Prostate gland (tissue), 2 donors: ENCODE measurements at places on chromosomes 2 and 18. TPM values are rescaled to one million over a fixed set of nuclear protein-coding genes. Genes with fewer than 3 reads are reported as not detected.

GRCh38 chr2:38590053-38590452, 12.7 kb downstream of the HNRNPLL start:
- H3K27me3 ChIP-seq: no peaks in the 10 kb centered on the region
- no peak overlapping the region for H3K4me3 ChIP-seq
- no peaks in the 10 kb centered on the region for H3K36me3 ChIP-seq
- no peaks in the 10 kb centered on the region for H3K4me1 ChIP-seq

DNA sequence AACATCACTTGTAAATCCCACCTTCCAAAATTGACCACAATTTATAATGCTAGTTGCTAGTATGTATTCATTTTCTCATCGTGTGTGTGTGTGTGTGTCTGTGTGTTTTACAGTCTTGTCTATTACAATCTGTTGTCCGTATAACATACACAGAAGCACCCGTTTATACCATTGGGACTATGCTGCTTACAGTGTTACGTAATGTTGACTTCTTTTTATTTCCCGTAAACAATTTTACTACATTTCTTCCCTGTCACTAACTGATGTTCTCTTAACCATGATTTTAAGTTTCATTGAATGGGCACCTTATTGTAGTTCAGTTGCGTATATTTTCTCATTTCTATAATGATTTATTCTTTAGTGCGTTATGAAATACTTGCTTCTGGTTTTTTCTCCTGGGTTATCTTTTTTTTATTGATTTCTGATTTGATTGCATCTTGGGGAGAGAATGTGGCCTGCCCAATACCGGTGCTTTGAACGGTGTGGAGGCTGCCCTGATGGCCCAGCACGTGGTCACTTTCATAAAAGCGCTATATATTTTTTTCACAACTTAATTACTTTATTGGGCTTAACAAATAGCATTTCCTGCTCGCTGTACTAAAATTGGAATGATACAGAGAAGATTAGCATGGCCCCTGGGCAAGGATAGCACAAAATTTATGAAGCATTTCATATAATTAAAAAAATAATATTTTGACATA, 14.5 kb upstream of the ASB1 start:
- H3K4me1 ChIP-seq: no peaks in the 10 kb centered on the region
- H3K36me3 ChIP-seq: no peaks in the 10 kb centered on the region
- H3K27me3 ChIP-seq: no peaks in the 10 kb centered on the region
- DNase-seq: no peak
- no peak overlapping the region for H3K27ac ChIP-seq

- no peaks in the 10 kb centered on the region for H3K36me3 ChIP-seq
- H3K27ac ChIP-seq: no peak overlapping the region
- H3K27me3 ChIP-seq: no peaks in the 10 kb centered on the region
- no peaks in the 10 kb centered on the region for H3K4me1 ChIP-seq
- DNase-seq: no peak
Measured at GRCh38 chr2:205696331-205696926, 14.1 kb downstream of the NRP2 start.

GRCh38 chr2:240297256-240298116, 138.0 kb upstream of the GPC1 start:
- no peaks in the 10 kb centered on the region for H3K4me1 ChIP-seq
- no peaks in the 10 kb centered on the region for H3K36me3 ChIP-seq
- DNase-seq: no peak
- no peaks in the 10 kb centered on the region for H3K27me3 ChIP-seq

- H3K4me3 ChIP-seq: no peak overlapping the region
- no peaks in the 10 kb centered on the region for H3K4me1 ChIP-seq
- H3K27me3 ChIP-seq: no peaks in the 10 kb centered on the region
- no peak overlapping the region for H3K27ac ChIP-seq
Measured at GRCh38 chr2:160299540-160299939, 99.5 kb upstream of the ITGB6 start.

DNA sequence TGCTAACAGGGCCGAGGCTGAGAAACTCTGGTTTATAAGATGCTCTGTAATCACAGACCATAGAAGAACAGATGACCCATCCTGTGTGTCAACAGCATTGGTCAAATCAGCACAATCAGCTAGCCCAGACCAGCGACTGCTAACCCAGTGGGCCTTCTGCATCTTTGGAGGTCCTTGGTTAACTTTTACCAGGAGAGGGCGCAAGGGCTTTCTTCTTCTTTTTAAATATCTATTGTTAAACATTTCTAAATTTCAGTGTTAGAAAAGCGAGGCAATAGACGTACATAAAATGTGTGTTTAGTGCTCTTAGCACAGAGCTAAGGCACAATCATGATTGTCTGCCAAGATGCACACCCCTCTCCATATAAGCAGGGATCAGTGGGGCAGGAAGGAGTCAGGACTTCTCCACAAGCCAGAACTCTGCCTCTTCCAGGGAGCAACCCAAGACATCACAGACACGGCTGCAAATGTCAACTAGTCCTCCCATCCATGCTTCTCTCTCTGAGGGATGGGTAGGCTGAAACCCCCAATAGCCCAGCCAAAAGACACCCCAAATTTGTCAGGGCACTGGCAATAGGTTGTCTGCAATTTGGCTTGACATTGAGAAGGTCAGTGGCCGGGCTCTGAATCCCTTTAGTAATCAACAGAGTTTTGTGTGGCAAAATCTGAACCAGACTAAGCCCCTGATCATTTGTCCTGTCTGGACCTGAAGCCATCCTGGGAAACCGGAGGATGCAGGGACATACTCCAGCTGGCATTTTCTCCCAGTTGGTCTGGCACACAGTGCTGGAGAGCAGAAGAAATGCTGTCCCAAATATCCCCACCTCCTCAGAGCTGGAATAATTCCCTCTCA, 188.2 kb downstream of the BCL2 start:
- no peaks in the 10 kb centered on the region for H3K36me3 ChIP-seq
- no peak overlapping the region for H3K4me3 ChIP-seq
- peaks cover 12% of the 10 kb centered on the region for H3K4me1 ChIP-seq
- peak; percentile 68 for DNase-seq
- H3K27ac ChIP-seq: peak overlapping the region; percentile 42
- H3K27me3 ChIP-seq: no peaks in the 10 kb centered on the region

The MTERF4 gene
- total RNA-seq: 98.5 TPM

DNA sequence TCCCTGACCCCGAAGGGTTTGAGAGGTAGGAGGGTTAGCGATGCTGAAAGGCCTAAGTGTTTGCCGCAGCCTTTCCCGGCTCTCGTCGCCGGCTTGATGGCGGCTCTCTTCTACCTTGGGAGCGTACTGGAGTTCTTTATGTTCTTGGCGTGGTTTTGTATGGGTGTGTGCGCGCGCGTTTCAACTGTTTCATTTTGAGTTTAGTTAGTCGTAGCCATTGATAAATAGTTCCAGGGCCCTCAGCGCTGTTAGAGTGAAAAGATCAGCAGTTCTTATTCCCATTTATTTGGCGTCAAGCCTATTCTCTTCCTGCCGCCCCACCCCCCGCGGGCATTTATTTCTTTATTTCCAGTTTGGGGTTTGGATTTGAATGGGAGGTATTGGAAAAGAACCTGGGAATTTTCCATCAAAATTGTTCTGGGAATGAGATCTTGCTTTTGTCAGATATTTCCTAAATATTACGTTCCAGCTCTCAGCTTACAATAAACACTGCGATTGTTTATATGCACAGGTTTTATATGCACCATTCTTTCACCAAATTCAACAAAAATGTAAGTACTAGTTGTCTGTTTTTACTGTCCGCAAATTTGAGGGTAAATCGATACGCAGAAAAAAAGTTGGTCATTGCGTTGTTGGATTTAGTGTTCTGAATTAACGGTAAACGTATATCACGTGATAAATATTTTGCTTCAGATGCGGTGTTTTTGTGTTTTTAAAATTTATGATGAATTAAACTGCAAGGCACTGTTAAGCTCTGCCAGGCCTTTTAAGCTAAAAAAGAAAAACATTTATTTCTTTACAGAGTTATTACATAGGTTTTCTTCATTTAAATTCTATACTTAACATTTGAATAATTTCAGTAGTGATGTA, 954 bp downstream of the CCNT2 start:
- H3K4me3 ChIP-seq: peak overlapping the region; percentile 90
- no peaks in the 10 kb centered on the region for H3K36me3 ChIP-seq
- peaks cover 16% of the 10 kb centered on the region for H3K4me1 ChIP-seq
- DNase-seq: peak; percentile 18
- no peaks in the 10 kb centered on the region for H3K27me3 ChIP-seq

DNA sequence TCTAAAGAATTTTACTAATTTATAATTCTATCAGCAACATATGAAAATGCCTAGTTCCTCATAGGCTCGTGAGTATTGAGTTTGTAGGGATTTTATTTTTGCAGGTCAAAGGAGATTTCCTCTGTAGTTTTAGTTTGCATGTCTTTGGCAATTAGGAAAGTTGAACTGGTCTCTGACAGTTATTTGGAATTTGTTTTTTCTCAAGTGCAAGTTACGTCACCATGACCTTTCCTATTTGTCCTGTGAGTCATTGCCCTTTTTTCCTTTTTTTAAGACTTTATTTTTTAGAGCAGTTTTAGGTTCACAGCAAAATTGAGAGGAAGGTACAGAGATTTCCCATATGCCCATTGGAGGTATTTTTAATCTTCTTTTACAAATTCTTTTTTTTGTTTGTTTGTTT, 29.0 kb downstream of the RAMP1 start:
- no peak overlapping the region for H3K4me3 ChIP-seq
- H3K4me1 ChIP-seq: no peaks in the 10 kb centered on the region
- H3K27ac ChIP-seq: peak overlapping the region; percentile 71
- DNase-seq: no peak
- H3K27me3 ChIP-seq: no peaks in the 10 kb centered on the region
- H3K36me3 ChIP-seq: no peaks in the 10 kb centered on the region

The POTEJ gene
- 8.5 TPM for total RNA-seq

- DNase-seq: no peak
- peaks cover 3% of the 10 kb centered on the region for H3K27me3 ChIP-seq
- H3K36me3 ChIP-seq: no peaks in the 10 kb centered on the region
- peaks cover 14% of the 10 kb centered on the region for H3K4me1 ChIP-seq
- peak overlapping the region; percentile 35 for H3K4me3 ChIP-seq
Measured at GRCh38 chr2:15941481-15941850, 1.1 kb downstream of the MYCN start.

- H3K27me3 ChIP-seq: no peaks in the 10 kb centered on the region
- H3K36me3 ChIP-seq: no peaks in the 10 kb centered on the region
Measured at GRCh38 chr18:35514283-35514682, 16.5 kb upstream of the INO80C start.

DNA sequence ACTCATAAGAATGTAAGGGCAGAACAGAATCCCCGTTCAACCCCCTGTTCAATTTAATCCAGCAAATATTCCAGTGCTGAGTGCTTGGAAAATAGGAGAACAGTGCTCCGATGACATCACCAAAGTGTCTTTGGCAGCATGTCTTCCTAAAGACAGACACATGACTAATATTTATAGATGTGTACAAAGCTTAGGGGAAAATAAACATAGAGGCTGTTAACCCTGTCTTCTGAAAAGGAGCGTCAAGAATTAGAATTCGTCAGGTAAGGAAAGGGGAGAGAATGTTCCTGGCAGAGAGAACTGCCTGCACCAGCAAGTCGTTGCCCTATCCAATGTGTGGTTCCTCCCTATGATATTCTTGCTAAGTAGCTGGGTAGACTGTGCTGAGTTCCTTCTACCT, 72.7 kb downstream of the PLB1 start:
- H3K36me3 ChIP-seq: no peaks in the 10 kb centered on the region
- H3K4me3 ChIP-seq: no peak overlapping the region
- H3K27ac ChIP-seq: peak overlapping the region; percentile 31
- H3K27me3 ChIP-seq: no peaks in the 10 kb centered on the region
- peak; percentile 55 for DNase-seq

DNA sequence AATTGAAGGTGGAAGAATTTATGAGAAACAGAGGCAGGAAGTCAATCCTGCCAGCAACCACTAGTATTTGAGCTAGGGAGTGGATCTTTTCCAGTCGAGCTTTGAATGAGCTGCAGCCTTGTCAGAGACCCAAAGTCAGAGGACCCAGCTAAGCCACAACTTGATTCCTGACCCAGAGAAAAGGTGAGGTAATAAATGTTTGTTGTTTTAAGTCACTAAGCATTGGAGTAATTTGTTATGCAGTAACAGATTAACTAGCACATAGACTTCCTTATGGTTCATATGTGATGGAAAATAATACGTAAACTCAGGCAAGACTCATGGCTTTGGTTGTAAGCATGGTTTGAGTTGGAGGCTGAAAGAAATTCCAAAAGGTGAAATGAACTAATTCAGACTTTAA, 21.6 kb downstream of the EFEMP1 start:
- H3K27ac ChIP-seq: no peak overlapping the region
- no peak overlapping the region for H3K4me3 ChIP-seq
- no peaks in the 10 kb centered on the region for H3K27me3 ChIP-seq
- no peaks in the 10 kb centered on the region for H3K4me1 ChIP-seq
- no peaks in the 10 kb centered on the region for H3K36me3 ChIP-seq
- no peak for DNase-seq

The MRPL19 gene
- 34.1 TPM for total RNA-seq

DNA sequence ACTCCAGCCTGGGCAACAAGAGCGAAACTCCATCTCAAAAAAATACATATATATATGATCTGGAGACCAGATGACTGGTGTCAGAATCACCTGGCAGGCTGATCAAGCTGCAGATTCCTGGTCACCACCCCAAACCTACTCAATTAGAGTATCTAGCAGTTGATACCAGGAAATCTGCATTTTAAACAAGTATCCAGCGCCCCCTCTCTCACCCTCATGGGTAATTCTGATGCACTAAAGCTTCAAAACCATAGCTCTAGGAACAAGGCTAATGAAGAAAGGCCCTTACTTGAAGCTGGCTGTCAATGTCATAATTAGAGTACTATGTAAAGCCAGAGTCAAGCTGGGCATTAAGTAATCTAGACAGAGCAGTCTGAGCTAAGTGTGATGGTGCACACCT, 25.0 kb upstream of the PCBP1 start:
- no peaks in the 10 kb centered on the region for H3K36me3 ChIP-seq
- DNase-seq: no peak
- no peaks in the 10 kb centered on the region for H3K27me3 ChIP-seq
- H3K4me1 ChIP-seq: no peaks in the 10 kb centered on the region
- no peak overlapping the region for H3K4me3 ChIP-seq

The LYPD6B gene
- 16.8 TPM for total RNA-seq

DNA sequence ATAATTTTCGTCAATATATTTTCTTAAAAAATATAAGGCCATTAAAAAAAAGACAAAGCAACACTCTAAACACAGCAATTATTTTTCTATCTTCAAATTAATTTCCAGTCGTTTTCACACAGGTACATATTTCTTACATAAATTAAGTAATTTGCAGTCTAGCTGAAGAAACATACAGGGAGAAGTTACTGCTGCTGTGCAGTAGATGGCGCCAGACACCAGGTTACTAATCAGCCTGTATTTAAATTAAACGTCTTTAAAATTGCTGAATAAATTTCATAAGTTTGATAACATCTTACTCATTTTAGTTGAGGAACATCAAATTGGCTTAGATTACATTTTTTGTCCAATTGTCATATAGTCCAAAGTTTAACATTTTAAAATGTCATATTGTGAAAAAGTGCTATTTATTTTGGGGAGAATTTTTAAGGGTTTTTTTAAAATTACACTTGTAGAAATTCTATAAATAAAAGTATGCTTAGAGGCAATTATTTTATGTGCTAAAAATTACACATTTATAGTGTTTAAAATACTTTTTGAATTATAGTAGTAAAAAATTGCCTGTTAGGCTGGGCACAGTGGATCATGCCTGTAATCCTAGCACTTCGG, 88.4 kb downstream of the PMAIP1 start:
- H3K4me3 ChIP-seq: no peak overlapping the region
- H3K36me3 ChIP-seq: no peaks in the 10 kb centered on the region
- peak; percentile 34 for DNase-seq
- no peak overlapping the region for H3K27ac ChIP-seq
- no peaks in the 10 kb centered on the region for H3K27me3 ChIP-seq

The ATP6V1B1 gene
- total RNA-seq: 1.2 TPM
